ENCODE measurements at places on chromosomes 1 and 21.
A peak's percentile ranks its signal among the peaks of the same experiment; 100 is the strongest.

- no peak for DNase-seq
Observed at GRCh38 chr1:161958425-161958824, 65.2 kb downstream of the OLFML2B start.

DNA sequence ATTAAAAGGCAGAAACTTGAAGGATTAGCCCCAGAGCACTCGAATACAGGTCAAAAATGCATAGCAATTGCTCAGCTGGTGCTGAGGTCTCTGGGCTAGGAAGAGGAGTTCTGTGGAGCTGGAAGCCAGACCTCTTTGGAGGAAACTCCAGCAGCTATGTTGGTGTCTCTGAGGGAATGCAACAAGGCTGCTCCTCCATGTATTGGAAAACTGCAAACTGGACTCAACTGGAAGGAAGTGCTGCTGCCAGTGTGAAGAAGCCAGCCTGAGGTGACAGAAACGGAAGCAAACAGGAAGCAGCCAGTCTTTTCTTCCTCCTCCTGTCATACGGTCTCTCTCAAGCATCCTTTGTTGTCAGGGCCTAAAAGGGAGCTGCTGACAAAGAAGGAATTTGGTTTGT lies 233.4 kb upstream of the FGGY start:
- DNase-seq: no peak

DNA sequence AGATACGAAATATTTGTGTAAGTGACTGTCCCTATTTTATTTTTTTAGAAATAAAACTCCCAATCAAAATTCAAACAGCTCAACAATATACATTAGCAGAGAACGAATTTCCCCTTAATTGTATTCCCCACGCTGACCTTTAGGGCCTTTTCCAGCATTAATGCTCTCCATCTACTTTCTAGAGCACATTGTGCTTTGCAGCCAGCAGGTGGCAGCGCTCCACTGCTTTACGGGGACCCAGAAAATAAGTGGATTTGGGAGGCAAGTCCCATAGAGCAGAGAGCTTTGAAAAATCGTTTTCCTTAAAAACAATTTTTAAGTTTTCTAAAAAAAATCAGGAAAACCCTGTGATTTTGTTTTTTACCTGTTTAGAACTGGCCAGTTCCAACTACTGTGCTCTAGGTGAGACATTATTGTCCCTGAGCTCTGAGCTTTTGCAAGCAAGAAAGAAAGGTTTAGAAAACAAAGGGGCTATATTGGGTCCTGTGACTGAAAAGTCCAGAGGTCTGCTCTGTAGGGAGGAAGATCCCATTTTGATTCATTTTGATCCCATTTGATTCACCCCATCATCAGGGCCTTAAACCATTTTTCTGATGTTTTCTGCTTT lies 144.4 kb upstream of the ZNF644 start:
- DNase-seq: peak; percentile 62

GRCh38 chr1:209786146-209786545 lies 1.8 kb upstream of the C1orf74 start:
- no peak for DNase-seq

DNA sequence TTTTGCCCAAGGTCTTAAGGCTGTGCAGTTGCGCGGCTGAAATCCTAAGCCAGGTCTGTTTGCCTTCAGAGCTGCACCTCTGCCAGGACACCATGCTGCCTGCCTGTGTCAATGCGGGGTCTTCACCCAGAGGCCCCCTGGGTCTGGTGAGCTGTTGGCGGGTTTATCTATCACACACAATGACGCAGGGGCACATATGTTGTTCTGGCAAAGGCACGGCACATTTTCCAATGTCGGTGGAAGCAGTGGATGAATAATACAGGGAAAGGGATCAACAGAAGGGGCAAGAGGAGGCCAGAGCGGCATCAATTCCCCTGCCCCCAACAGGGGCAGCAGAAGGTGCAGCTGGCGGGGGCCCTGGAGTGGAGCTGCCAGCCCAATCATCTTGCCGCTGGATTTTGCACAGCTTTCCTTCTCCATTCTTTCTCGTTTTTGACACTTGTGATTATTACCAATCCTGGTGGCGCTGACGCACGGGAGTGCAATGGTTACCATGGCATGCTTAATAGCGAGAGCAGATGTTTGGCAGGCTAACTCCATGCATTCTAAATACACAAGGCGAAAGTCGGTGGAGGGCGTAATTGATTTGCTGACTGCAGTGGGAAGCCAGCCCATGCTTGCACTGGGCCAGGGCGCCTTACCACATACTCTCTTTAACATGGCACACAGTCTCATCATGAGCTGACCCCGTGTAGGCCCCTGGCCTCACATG lies 45.8 kb upstream of the CYP2J2 start:
- peak; percentile 40 for DNase-seq

GRCh38 chr1:2975466-2976179 lies 45.6 kb upstream of the ACTRT2 start:
- no peak for DNase-seq

DNA sequence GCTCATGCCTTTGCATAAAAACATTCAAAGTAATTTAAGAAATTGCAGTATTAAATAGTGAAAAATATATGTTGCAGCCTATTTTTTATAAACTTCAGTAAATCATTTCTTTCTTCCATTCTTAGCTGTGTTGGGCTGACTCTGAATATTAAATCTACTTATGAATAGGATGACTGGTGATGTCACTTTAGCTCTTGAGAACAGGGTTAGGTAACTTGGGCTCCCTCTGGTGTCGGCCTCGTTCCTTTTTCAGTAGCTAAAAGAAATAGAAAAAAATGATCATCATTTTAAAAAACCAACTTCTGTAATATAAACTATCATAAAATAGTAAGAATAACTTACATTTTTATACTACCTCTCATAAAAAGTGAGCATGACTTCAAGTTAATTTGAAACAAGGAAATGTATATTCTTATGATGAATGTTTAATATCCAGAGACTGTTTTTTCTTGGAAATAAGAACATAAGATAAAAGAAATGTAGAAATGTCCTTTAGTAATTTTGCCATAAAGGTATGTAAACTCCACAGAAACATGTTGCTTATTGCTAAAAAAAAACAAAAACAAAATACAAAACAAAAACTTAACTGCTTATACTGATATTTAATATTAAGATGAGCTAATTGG lies 26.8 kb upstream of the NCAM2 start:
- peak; percentile 75 for DNase-seq

DNA sequence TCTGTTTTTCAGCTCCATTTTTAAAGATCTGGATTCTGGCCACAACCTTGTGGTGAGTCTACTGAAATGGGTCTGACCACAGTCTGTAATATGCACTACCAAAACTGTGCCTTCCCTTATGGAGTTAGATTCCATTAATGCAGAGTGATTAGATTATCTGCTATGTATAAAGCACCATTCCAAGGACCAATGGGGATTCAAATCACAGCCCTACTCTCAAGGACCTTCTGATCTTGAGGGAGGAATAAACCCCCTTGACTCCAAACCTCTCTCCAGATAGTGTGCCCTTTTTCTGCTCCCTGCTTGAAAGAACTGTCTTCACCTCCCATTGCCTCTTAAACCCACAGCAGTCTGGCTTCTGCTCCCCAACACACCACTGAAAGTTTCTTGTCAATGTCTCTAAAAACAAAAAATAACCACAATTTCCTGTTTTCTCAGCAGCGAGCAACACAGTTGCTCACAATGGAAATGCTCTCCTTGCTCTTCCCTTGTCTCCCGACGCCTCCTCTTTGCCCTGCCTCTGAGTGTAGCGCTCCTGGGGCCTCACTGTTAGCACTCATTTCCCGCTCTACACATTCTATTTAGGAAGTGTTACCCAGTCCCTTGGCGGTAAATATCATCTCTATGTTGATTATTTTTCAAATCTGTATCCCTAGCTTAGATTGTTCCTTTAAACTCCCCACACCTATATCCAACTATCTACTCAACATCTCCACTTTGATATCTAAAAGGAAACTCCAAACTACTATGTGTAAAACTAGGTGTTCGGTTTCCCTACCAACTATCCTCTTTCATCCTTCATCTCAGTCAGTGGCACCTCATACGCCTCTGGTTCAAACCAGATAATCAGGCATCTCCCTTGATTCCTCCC lies 13.6 kb downstream of the PCNX2 start:
- no peak for DNase-seq

GRCh38 chr1:109639841-109640184 lies 16.1 kb upstream of the GSTM4 start:
- no peak for DNase-seq

GRCh38 chr1:93143136-93143535 lies 37.1 kb downstream of the TMED5 start:
- no peak for DNase-seq

- DNase-seq: no peak
Observed at GRCh38 chr1:22600071-22600816, 36.2 kb upstream of the C1QA start.

GRCh38 chr1:28417926-28418637 lies 48.5 kb downstream of the PHACTR4 start:
- DNase-seq: no peak

DNA sequence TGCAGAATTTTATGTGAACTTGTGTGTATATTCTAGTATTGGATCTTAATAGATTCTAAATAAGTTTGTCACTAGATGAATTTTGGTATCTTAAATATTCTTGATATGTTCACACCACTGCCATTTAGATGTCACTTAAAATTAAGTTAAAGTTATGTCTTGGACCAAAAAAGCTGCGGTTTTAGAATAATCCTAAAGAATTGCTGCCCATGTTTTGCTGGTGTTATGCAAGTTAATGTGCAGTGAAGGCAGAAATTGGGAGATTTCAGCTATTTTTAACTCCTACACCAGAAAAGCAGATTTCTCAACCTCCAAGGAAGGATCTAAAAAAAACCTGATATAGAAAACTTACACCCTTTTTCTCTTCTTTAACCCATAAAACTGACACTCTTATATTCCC lies 757 bp downstream of the ACADM start:
- no peak for DNase-seq

DNA sequence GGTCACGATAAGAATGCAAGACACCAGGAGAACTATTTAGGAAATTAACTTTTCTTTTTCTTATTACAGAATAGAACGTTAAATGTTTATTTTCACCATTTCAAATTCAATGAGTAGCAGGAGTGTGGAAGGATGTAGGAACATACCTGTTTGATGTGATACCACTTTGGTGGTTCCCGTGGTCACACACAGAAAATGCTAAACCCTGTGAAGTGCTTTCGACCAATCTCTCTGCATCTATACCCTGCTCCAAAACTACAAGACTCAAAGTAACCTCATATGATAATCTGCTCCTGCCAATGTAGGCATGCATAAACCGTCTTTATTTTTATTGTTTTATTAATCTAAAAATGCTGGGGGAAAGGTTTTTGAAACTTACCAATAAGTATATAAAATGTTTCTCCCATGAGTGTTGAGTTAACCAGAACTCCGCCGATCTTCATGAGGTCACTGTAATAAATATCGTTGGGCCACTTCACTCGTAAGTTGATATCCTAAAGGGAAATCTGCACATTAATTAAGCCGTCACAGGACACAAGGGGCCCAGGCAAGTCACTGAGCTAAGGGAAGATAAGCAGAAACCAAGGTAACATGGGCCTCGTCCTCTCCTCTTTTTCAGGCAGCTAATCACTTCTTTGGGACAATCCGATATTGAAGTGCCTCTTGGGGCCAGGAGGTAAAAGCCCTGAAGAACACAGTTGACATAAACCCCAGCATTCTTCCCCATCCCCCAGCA lies 60.6 kb downstream of the SIM2 start:
- no peak for DNase-seq

DNA sequence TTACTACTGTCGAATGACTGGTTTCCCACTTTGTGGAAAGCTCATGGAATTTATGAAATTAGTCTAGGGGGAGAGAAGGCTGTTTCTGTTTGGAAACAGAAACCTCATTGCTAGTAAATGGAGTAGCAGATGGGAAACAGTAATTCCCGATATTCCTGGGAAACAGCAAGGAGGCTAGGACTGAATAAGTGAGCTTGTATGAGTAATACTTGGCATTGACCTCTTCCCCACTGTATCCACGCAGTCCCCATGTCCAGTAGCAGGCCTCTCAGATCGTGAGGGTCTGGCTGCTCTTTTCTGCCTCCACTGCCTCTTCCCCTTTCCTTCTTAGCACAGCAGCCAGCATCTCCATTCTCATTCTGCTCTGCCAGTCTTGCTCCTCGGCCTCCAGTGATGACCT lies 75.5 kb downstream of the PRDM2 start:
- no peak for DNase-seq

DNA sequence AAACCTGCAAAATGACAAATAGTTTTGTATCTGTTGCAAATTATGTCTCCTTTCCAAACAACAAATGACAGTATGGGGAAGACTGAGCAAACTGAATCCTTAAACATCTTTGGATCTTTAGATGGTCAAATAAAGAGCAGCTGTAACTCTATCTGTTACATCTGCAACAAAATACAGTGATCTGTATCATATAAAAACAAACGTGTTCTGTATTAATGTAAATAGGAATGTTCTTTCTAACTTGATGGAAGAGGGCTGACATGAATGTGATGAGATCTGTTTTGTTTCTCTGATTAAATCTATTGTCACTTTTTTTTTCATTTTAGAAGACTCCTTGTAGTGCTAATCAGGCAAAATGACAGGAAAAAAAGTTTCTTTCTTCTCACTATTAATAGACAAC lies 159.5 kb downstream of the GPATCH2 start:
- peak; percentile 41 for DNase-seq

DNA sequence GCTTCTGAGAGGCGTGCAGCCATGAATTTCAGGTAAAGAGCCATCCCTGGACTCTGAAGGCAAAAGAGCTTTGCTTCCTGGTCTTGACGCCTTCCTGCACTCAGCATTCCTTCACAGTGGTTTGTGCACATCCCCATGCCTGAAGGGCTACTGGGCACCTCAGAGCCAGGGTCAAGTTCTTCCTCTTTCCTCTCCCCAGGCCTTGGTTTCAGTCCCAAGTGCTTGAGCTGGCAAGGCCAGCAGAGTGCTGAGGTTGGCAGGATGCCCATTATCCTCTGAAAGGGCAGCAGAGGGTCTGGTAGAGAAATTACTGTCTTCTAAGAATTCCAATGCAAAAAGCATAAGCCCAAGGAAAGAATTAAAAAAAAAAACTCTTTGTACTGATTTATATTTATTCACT lies 1064.9 kb downstream of the TTLL7 start:
- peak; percentile 17 for DNase-seq

DNA sequence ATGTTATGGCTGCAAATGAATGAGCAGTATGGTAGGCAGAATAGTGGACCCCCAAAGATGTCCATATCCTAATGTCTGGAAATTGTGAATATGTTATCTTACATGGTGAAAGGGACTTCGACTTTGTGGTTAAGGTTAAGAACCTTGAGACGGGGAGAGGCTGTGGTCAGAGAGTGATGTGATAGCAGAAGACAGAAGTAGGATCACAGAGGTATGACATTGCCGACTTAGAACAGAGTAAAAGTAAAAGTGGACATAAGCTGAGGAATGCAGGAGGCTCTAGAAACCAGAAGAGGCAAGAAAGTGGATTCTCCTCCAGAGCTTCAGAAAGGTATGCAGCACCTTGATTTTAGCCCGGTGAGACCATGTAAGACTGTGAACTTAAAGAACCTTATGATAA lies 74.6 kb downstream of the CTH start:
- DNase-seq: no peak

GRCh38 chr1:85109475-85109874 lies 61.2 kb upstream of the MCOLN3 start:
- peak; percentile 87 for DNase-seq

GRCh38 chr1:201774983-201775344 lies 54.0 kb upstream of the IPO9 start:
- DNase-seq: no peak
